Skin of body (tissue), 3 donors: ENCODE measurements at places on chromosomes 4 and X. TPM values are rescaled to one million over a fixed set of nuclear protein-coding genes. Genes with fewer than 3 reads are reported as not detected.

The IL3RA gene
- total RNA-seq = 5.7 TPM

The USP53 gene
- total RNA-seq = 23.5 TPM

The VEGFC gene
- 5.9 TPM for total RNA-seq

The MAGEB17 gene
- not detected for total RNA-seq

The PDHA2 gene
- total RNA-seq = not detected

The AWAT2 gene
- 2.5 TPM for total RNA-seq

The CFP gene
- total RNA-seq = 2.5 TPM

The ASB12 gene
- total RNA-seq = 2.6 TPM

The AMBN gene
- not detected for total RNA-seq

The SYN1 gene
- total RNA-seq = 0.30 TPM

The ENAM gene
- 0.69 TPM for total RNA-seq

- no peak for DNase-seq
Measured at GRCh38 chr4:86403575-86403974, 43.7 kb upstream of the MAPK10 start.

DNA sequence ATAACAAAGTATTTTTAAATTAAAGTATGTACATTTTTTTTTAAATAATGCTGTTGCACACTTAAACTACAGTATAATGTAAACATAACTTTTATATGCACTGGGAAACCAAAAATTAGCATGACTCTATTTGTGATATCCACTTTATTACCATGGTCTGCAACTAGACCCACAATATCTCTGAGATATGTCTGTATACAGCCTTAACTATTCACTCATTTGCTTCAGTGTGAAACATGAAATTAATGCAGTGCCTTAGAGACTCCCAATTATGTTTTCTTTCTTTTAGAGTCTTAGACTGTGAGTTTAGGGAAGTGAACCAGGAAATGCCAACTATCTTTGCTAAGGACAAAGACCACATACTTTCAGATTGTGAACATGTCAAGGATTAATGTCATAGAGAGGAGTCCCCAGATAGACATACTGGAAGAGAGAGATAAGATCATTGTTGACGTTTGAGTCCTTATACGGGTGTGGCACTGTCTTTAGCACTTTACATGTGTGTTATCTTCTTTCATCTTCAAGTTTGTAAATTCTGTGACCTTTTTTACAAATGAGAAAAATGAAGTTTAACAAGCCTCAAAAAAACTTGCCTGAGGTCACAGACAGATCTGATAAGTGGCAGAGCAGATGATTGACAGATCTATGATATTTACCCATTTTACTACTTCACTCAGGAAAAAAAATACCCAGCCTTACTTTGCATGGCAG, 23.2 kb downstream of the CXorf58 start:
- no peak for DNase-seq

DNA sequence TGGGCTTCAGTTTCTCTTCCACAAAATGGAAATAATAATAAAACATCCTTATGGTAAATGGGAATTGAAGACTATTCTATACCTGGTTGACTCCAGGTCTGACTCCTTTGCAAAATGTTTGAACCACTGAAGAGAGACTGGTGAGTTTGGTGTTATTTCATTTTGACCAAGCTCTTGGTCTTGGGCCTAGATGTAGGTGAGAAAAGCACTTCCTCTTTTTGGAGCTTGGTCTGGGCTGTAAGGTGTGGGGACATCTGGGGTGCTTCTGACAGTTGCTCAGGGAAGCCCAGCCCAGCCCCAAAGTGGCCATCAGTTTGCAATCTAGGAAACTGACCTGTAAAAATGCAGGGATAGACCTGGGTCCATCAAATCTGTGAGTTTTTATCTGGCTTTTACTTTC, 26.8 kb upstream of the SOD3 start:
- no peak for DNase-seq

DNA sequence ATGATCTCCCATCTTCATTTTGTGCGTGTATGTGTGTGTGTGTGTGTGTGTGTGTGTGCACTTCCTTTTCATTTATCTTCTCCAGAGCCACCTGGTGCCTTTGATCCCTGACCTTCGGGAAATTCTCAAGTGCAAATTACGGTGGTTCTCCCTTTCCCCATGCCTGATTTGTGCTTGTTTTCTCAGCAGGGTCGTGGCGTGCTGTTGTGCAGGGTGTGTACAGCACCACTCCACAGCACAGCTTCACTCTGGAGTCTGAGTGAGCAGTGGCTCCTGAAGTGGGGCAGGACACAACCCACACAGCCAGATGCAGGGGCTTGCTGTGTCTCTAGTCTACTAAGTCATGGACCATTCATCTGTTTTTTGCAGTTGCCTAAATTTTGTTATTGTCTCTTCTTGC, 114.2 kb upstream of the TBC1D9 start:
- DNase-seq = no peak

GRCh38 chr4:146176891-146177290, 1.4 kb downstream of the LSM6 start:
- DNase-seq = no peak

DNA sequence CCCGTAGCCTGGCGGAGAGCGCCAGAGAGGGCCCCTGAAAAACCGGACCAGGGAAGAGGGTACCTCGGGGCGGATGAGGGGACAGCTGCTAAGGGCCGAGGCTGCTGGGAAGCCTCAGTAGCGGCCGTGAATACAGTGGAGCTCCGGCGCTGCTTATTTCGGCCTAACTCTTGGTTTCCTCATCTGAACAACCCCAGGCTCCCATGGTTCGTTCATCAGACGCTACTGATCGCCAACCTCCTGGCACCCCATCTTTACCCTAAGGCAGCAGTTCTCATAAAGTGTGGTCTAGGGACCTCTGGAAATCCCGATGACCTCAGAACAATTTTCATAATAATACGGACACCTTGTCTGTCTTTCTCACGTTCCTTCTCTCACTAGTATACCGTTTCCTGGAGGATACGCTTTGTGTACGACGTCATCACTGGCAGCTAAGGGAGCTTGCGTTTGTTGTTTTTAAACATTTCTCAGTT, 645 bp upstream of the RAB28 start:
- DNase-seq = no peak

DNA sequence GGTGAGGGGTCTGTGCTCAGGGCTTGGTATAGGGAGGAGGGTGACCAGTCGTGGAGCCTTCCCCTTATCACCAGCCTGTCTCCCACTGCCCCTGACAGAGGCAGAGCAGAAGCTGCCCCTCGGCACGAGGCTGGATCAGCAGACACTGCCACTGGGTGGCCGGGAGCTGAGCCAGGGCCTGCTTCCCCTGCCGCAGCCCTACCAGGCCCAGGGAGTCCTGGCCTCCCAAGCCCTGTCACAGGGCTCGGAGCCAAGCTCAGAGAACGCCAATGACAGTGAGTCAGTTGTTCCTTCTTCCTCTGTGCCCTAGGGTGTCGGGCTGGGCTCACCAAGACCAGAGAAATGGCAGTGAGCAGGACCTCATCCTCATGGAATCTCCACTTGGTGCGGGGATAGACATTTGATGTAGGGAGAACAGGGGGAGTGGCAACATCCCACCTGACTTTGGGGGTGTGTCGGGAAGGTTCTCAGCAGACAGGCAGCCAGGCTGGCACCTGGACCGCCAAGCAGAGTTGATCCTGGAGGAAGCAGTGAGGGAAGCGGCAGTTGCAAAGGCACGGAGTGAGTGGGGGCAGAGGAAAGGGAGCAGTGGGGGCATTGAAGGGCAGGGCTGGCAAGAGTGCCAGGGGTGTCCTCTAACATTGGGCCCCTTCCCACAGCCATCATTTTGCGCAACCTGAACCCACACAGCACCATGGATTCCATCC, 14.3 kb upstream of the UBA1 start:
- DNase-seq = no peak

GRCh38 chrX:69033936-69034335, 131.3 kb downstream of the PJA1 start:
- DNase-seq = no peak

DNA sequence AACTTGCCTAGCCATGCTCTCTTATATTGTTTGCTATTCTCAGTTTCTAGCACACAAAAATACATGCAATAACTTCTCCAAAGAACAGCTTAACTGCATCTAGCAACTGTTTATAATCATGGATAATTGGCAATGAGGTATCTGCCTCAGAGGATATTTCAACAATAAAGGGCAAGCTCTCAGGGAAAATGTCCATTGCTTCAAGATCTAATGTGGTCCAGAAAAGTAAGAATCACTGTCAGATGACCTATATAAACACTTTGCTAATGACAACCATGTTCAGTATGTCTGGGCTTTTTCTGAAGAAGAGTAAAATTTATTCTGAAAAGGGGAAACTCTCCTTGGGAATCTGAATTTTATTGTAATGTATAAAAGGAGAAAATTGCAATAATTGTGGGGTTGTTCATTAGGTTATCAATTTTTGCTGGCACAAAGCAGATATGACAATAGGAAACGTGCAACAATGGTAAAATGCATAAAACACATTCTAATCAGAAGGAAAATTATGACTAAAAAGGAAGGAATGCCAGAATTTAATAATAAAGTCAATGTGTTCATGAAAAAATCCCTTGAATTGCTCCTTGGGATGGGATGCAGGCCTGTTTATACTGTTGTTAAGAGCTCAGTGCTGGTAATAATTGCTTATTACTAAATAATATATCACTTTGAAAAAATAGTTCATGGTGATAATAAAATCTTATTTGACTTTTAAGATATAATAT, 90.3 kb downstream of the ANTXR2 start:
- DNase-seq = peak; percentile 85

- DNase-seq = no peak
Measured at GRCh38 chrX:3046253-3047240, 5.3 kb downstream of the ARSF start.

- no peak for DNase-seq
Measured at GRCh38 chrX:47245156-47245555, 12.3 kb downstream of the USP11 start.

- DNase-seq = no peak
Measured at GRCh38 chr4:110636171-110636679, 13.3 kb upstream of the PITX2 start.

GRCh38 chr4:83240379-83240875, 44.2 kb downstream of the COQ2 start:
- no peak for DNase-seq

GRCh38 chrX:15683193-15683592, 18.6 kb upstream of the CLTRN start:
- no peak for DNase-seq

DNA sequence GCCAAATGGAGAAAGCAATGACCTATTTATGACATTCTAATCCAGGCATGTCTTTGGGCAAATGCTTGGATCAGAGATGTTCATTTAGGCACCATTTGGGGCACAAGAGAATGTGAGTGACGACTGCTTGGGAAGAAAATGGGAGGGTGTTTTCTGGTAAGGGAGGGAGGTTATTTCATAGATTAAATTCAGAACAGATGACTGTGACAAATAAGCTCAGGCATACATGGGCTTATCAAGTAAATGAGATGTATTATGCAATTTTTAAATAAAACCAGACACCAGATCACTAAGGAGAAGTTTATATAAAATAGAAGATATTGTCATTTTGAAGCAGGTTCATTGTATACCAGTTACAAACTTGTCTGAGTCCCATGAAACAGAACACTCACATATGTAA, 71.4 kb upstream of the UGT8 start:
- DNase-seq = no peak

GRCh38 chrX:132716006-132716405, 227.2 kb upstream of the MBNL3 start:
- no peak for DNase-seq

GRCh38 chr4:73676861-73677323, 56.7 kb upstream of the RASSF6 start:
- no peak for DNase-seq

DNA sequence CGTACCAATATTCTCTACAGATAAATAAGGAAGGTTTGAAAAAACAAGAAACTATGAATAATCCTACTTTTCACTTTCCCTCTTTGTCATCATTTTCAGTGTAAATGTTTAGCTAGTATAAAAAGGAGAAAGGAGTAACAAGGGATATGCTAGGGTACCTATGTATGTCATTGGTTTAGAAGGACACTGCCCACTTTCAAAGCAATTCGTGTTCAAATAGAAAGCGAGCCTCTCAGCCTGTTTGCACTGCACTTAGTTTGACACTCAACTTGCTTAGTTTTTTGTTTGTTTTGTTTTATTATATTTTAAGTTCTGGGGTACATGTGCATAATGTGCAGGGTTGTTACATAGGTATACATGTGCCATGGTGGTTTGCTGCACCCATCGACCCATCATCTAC, 21.6 kb upstream of the RXFP1 start:
- no peak for DNase-seq

GRCh38 chrX:76184276-76184675, 11.4 kb downstream of the PBDC1 start:
- no peak for DNase-seq

DNA sequence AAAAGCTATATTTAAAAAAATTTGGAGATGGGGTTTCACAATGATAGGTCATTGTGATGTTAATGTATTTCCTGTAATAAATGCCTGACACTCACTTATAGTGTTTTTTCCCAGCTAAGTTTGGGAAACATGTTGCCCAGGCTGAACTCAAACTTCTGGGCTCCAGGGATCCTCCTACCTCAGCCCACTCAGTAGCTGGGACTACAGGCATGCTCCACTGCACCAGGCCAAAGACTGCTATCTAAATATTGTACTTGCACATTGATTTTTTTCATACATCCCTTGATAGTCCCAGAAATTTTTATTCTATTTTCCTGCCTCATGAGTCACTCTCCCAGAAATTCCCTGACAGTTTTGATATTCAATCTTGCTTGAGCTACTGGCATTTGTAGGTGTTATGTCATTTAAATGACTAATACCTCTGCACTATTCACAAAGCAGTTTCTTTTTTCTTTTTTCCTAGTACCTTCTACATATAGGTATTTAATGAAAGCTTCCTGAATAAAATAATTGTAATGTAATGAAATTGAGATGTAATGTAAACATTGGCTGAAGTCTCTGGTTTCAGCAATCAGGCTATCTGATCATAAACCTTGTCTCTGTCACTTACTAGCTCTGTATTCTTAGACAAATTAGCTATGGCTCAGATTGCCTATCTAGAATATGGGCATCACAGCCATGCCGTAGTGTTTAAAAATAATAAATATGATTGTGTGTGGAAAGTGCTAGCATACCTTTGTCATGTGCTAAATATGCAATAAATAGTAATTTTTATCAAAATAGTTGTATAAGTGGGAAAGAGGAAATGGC, 1973.0 kb upstream of the AGA start:
- DNase-seq = no peak
